Stimulated activated memory B cell treated with anti-CD40 and anti-IgM and Interleukin-4, amounts not matched to agents 10 μg/mL and 1 μg/mL and 100 μg/mL, for 72 hours (primary cell): ENCODE measurements at places on chromosomes 6 and 20.

- no peak for ATAC-seq
These were observed 83.5 kb downstream of the FOXO3 start for GRCh38 chr6:108644252-108644651.

- no peak for ATAC-seq
These were observed 23.6 kb downstream of the HMGN4 start for GRCh38 chr6:26561533-26562466.

- no peak for ATAC-seq
These were observed 121.1 kb downstream of the GMDS start for GRCh38 chr6:2124260-2124709.

DNA sequence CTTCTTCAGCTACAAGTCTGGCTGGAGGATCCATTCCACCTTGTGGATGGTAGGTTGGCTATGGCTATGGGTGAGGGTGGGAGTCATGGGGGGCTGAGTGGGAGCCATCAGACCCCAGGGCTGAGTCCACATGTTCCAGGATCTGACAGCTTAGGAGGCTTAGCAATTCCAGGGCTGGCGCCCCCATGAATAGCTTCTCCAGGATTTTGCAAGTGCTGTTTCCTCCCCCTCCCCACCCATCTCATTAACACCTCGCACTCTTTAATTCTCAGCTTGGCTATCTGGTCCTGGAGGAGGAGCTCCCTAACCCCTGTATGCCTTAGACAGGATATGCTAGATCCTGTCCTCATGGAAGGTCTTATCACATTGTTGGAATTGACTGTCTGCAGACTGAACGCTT is 39.0 kb upstream of the ANGPT4 start:
- no peak for ATAC-seq

GRCh38 chr20:2164966-2165365 is 63.3 kb downstream of the STK35 start:
- ATAC-seq, result no peak

- ATAC-seq, result no peak
These were observed 99.9 kb upstream of the PMEPA1 start for GRCh38 chr20:57809661-57810172.

DNA sequence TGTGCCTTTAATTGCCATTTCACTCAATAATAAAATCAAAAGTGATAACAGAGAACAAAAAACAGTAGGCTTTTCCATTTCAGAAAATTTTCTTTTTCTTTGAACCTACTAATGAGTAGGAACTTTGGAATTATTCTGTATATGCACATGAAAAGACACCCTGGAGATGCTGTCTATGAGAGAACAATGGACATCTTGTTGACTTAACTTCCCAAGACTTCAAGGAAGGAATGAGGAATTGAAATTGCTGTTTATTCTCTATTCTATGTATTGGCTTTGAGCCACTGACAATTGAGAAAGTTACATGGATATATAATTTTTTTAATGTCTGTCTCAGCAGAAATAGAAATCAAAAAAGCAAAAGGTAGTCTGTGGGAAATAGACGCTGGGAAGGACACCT is 98.6 kb upstream of the PCSK2 start:
- ATAC-seq, result no peak

DNA sequence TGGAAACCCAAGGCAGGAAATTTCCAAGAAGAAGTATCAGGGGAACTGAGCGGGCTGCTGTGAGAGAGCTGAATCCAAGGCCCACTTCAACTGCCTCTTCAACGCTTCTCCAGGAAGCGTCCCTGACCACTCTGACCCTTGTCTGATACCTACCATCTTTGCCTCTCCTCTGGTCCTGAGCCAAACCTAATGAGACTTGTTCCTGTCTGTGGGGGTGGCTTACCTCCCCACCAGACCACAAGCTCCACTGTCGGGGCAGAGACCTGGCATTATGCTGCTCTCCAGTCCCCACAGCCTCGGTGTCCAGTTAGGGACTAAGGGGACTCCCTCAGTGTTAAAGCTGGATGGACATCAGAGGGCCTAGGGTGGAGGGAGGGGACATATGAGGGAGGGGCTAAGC is 49.7 kb downstream of the LRFN2 start:
- no peak for ATAC-seq

GRCh38 chr6:31645325-31645724 is 7.1 kb downstream of the BAG6 start:
- ATAC-seq, result no peak

GRCh38 chr6:4491501-4492260 is 284.5 kb upstream of the CDYL start:
- no peak for ATAC-seq

GRCh38 chr6:118562248-118562647 is 14.2 kb downstream of the PLN start:
- ATAC-seq, result no peak

DNA sequence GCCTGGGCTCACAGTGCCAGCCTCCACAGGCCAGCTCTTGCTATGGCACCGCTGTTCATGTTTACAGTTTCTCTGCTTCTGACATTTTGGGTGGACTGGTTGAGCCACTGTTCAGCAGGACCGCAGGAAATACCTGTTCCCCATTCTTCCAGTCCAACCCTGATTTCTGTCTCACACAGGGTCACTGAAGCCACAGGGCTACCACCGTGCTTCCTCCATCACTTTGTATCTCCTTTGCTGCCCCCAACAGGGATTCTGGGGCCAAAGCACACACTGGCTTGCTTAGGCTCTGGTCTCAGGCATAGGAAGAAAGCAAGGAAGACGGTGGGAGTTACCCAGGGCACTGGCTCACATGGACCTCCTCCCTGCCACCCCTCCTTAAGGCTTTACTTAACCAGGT is 164.5 kb downstream of the UNC5CL start:
- ATAC-seq, result no peak

- ATAC-seq, result no peak
These were observed 6.2 kb upstream of the SNAI1 start for GRCh38 chr20:49976542-49976941.

- ATAC-seq, result no peak
These were observed 110.1 kb downstream of the IYD start for GRCh38 chr6:150478656-150479545.

GRCh38 chr6:168047841-168048723 is 30.9 kb downstream of the FRMD1 start:
- ATAC-seq, result no peak

GRCh38 chr20:25253606-25254275 is 5.9 kb downstream of the PYGB start:
- ATAC-seq, result no peak

- ATAC-seq, result peak; percentile 90
These were observed 5.6 kb downstream of the FBXO9 start for GRCh38 chr6:53070806-53071205.

GRCh38 chr6:83199173-83199862 is 6.2 kb downstream of the RWDD2A start:
- peak; percentile 43 for ATAC-seq

DNA sequence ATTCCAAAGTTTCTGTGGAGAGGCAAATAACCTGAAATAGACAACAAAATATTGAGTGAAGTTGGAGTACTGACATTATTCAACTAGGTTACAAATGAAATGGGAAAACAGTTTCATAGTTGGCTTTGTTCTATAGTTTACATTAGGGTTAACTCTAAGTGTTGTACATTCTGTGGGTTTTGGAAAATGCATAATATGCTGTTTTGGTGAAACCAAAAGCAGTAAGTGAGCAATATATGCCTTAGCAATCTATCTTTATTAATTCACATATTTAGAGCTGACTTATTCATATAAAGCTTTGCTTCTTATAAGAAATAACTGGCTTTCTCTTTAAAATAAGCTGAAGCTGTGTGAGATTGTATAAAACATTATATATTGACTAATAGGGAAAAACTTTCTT is 157.5 kb upstream of the AHI1 start:
- ATAC-seq, result no peak

DNA sequence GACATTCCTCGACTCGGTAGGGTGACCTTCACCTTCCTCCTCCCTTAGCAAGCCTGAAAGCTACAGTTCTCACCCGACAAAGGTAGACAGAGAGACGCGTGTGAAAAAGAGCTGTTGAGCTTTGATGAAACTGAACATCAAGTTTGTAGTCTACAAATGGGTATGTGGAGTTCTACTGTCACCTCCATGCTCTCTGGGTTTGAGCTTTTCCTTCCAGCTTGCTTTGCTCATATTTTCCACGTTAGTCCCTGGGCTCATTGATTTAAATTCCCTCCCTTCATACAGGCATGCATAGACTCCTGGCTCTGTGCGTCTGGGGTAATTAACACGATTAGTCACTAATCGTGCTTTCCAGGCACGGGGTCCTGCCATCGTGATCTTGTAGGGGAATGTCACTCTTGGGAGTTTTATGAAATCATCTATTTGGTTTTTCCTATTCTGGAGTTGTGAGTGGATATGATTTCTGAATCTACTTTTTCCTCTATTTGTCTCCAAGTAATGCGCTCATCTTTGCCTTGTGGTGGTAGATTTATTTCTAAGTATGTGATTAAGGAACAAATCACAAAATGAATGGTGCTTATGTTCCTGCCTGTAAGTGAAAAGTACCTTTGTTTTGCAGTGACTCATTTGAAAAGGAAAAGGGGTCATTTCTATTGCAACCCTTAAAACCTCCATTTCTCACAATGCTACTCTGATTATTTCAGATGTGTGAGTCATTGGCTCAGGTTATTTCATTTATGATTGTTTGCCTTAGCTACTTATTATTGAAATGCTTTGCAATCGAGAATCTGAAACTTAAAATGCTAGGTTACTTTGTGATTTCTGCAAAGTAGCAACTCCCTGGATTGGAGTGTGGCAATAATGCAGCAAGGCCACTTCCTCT is 154.6 kb downstream of the ZDHHC14 start:
- ATAC-seq, result peak; percentile 40

- ATAC-seq, result no peak
These were observed 175.2 kb upstream of the AFDN start for GRCh38 chr6:167651318-167652041.

DNA sequence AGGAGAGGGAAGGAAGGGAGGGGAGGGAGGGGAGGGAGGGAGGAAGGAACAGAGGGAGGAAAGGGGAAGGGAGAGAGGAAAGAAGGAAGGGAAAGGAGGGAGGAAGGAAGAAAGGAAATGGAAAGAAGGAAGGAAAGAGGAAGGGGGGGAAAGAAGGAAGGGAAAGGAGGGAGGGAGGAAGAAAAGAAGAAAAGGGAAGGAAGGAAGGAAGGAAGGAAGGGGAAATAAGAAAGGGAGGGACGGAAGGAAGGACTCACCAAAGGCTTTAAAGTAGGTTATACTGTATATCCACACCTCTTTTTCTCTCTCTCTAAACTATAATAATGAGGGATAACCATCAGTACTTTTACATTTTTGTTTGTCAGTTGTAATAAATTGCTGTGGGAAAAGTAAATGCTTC is 324.9 kb downstream of the ARHGAP18 start:
- ATAC-seq, result no peak

GRCh38 chr6:130575971-130576370 is 210.2 kb downstream of the TMEM200A start:
- peak; percentile 63 for ATAC-seq

- ATAC-seq, result no peak
These were observed 61.0 kb upstream of the MAFB start for GRCh38 chr20:40749985-40750506.

DNA sequence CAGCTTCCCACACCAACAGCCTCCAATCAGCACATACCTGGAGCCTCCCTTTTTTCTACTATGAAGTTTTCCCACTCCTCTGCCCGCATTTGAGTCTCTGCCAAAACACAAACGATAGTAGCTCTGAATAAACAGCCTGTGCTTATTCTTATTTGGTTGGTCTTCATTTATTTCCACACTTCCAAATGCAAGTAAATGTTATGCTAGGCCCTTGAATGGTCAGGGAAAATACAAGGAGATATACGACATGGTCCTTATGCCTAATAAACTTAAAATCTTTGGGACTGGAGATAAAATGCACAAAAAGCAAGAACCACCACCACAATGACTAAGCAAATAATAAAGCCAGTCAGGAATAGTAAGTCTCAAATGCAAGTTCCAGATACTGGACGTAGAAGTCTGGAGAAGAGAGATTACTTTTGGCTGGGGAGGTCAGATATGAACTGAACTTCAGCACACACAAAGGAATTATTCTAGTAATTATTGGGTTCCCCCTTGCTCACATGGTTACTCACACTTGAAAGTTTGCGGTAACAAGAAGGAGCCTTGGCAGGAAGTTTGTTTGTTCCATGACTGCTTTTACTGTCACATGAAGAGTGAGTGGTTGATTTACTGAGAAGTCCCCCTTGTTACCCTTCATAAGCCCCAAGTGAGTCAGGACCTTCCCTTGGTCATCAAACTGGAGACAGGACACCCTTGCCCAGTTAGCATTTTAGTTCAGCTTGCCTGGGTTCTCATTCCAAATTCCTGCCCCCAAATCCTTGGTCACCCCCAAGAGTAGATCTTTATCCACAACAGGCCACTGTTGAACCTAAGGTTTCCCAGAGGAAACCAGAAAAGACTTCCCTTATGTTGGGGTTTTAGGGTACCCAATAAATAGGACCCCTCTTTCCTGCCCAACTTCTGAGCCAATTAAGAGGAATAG is 511.2 kb upstream of the JARID2 start:
- peak; percentile 88 for ATAC-seq

DNA sequence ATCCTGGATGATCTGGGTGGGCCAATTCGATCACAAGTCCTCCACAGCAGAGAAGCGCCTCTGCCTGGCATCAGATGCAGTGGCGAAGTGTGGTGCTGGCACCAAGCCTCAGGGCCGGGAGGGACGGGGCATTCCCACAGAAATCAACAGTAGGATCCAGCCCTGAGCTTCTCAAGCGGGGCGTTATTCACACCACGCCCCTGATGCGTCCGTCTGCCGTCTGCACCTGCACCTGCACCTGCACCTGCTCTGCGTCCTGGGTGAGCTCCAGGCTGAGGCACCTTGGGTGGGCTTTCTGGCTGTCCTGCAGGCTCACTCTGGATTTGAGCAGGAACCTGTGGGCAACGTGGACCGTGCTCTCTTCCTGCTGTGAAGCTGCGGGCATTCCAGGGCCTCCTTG is 13.8 kb upstream of the NTSR1 start:
- no peak for ATAC-seq

- no peak for ATAC-seq
These were observed 190.1 kb downstream of the SCP2D1 start for GRCh38 chr20:19003366-19004336.

- ATAC-seq, result no peak
These were observed 44.7 kb upstream of the TOP1 start for GRCh38 chr20:40983898-40984297.

GRCh38 chr6:79717989-79718388 is 86.9 kb downstream of the SH3BGRL2 start:
- peak; percentile 17 for ATAC-seq

- no peak for ATAC-seq
These were observed 91.0 kb downstream of the TCP11 start for GRCh38 chr6:35049900-35050756.

DNA sequence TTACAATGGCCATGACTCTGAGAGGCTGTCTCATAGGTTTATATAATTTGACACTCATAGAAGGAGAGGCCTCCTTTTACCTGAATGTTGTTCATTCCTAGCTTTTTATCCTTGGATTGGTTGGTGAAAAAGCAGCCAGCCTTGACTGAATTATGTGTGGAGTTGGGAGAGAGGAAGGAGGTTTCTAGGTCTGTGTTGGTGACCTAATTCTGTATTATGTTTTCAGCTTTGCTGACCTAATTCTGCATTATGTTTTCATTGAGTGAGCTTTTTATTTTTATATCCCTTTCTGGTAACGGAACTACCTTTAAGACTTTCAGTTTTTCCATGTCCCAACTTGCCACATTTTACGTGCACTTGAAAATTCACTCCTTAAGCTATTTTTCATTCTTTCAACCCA is 59.1 kb upstream of the RNF144B start:
- ATAC-seq, result no peak
